Activated CD4-positive, CD25-positive, alpha-beta regulatory T cell treated with anti-CD3 and anti-CD28 coated beads, Interleukin-2, amount 50 U/mL, for 72 hours (primary cell): ENCODE measurements at places on chromosomes 2 and 18.

GRCh38 chr2:145350011-145350410, 830.1 kb upstream of the ZEB2 start:
- no peak for DNase-seq

GRCh38 chr2:180871649-180872048, 108.8 kb upstream of the UBE2E3 start:
- DNase-seq = no peak

DNA sequence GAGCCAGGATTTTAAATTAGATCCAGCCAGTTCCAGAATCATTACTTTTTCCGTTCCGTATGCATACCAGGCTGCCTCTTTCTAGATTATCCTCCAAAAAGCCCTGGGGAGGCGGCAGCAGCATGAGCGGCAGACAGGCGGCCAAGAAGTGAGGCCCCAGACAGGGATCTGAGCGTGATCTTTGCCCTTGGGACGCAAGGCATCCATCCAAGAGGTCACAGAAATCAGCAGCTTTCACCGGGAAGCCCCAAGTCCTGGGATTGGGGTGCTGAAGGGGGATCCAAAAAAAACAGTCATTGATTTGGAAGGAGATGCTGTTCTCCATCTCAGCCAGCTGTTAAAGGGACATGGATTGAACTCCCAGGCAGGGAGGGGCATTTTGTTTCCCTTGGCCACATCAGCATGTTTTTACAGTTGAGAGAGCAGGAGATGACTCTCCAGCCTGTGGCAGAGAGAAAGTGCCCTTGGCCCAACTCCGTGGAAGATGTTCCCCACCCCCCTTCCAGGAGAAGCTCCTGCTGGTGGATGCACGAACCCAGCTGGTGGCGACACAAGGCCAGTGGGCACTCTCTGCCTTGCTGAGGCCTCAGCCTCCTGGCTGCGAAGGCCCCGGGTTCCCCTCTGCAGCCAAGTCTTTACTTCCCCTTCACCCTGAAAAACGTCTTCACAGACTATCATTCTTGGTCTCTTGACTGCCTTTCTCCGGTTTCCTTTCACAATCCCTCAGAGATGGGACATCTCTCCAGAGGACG, 265.6 kb downstream of the ANAPC1 start:
- DNase-seq = no peak

GRCh38 chr2:108171657-108172056, 68.1 kb upstream of the SULT1C3 start:
- no peak for DNase-seq

DNA sequence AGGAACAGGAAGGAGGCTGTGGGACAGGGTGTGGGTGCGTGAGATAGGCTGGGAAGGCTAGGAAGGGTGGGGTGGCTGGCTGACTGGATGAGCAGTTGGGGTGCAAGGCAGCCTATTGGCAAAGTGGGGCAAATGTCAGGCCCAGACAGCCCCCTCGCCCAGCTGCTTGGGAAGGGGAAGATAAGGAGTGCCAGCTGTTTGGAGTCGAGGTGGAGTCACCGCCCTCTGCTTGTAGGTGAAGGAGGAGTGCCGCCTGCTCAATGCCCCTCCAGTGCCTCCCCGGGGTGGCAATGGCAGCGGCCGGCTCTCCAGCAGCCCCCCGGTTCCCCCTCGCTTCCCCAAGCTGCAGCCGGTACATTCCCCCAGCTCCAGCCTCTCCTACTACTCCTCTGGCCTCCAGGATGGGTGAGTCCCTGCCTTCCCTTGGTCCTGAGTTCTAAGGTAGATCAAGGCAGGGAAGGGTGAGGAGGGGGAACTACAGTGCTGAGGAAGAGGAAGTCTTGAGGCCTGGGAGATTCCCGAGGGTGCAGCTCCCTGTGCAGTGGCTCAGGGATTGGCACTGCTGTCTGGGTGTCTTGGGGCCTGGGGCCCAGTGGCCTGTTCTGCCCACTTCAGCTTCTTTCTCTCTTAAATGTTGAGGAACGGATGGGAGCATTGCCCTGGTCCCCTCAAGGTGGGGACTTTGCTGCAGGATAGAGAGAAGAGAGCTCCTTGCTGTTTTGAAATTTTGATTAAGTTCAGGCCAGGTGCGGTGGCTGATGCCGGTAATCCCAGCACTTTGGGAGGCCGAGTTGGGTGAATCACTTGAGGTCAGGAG, 13.3 kb downstream of the GAREM2 start:
- DNase-seq = no peak

DNA sequence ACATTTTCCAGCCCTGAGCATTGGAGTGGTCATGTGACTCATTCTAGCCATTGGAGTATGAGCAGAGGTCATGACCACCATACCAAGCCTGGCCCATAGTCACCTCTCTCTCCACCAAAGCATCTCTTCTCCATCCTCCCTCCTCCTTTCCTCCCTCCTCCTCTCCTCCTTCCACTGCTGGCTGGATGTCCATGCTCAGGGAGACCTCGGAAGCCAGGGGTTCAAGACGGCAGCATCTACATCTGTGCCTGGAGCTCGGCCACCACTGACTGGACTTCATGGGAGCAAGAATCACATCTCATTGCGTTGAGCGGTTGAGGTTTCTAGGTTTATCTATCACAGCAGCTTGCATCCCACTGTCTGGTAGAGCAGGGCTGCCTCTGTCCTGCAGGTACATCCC, 252.4 kb downstream of the NDUFA10 start:
- DNase-seq = no peak

DNA sequence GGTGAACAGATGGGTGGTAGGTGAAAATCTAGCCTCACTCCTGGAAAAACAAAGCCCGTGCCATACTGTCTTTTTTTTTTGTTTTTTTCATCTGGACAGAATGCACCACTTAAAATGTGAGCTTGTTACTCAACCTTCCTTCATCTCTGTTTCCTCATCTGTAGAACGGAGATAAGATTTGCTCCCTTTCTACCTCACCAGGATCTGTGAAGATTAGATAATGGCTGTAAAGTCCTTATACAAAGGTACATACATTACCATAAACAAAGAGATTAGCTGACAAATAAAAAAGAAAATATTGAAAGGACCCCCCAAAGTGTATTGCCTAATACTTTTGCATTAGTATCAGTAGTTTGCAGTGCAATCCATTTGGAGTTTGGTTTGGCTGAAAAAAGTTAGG, 75.4 kb upstream of the ZEB2 start:
- no peak for DNase-seq

GRCh38 chr2:198115201-198115600, 310.8 kb downstream of the PLCL1 start:
- no peak for DNase-seq

GRCh38 chr2:43435746-43436145, 160.1 kb downstream of the THADA start:
- no peak for DNase-seq

DNA sequence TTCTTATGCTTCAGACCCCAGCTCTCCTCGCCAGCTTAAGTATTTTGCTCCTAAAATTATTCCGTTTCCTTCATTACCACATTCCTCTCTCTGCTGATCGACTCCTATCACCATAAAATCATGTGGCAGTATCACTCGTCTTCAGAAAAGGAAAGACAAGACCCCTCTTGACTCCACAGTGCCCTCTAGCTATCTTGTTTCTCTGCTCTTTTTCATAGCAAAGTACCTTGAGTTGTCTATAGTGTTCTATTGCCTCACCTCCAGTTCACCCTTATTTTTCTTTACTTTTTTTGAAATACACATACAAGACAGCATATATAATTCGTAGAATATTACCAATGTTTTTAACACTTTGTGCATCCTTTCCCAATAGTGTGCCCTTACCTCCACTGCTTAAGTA, 273.2 kb upstream of the SIX3 start:
- DNase-seq = no peak

DNA sequence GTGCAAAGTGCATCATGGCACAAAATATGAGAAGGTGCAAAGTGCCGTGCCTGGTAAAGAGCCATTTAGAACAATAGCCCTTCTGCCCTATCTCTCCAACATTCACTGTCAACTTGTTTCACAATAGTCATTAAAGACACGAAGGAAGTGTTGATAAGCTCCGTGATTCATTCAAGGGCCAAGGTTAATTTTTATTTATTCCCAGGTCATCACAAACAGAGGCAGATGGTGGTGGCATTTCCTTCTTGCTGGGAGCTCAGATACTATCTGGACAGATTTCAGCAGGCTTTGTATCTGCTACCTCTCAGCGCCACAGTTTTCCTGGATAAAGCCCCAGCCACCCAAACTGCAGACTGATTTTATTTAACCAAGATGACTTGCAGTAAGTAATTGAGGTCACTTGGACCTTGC, 309.3 kb downstream of the ZNF521 start:
- no peak for DNase-seq

DNA sequence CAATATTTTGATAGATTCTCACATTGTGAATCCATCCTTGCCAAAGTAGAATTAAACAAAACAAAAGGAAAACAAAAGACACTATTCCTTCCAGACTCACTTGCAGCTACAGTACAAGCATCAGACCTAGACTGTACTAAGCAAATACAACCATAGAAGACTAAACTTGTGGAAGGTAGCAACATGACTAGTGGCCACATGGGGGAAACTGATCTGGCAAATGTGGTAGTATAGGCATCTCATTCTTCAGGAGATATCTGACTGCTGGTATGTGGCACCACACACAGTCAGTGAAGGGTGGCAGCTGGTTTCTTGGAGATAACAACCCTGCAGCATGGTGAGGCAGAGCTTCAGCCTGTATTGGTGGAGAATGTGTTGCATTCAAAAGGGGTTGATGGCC, 81.0 kb upstream of the ACVR2A start:
- no peak for DNase-seq
